Effector CD4-positive, alpha-beta T cell (primary cell): ENCODE measurements at places on chromosomes 2 and 18.

GRCh38 chr2:72988041-72988440, 70.7 kb downstream of the EMX1 start:
- no peak for DNase-seq

DNA sequence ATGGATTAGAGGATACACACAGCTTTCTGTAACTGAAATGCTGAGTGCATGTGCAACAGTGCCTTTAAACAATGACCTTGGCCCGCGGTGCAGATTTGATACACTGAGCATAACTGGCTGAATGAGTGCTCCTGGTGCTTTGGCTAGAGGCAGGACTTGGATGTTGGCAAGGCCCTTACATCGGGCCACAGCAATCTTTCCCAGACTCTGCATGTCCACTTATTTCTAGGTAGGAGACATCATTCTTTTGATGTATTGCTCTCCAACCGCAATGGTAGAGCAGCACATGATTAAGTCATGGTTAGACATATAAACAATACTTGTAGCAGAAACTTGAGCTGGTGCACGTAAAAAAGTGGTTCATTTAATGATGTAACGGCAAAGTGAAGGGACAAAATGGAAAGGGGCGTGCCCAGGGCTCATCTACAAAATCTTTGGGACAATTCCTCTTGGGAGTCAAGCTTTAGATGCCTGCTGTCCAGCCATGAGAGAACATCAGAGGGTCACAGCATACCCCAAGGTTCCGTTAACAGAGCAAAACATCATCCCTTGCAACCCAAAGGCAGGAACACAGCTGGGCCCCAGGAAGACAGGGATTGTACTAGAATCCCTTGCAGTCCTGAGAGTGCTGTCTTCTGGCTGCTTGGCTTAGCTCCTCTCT, 43.4 kb downstream of the RAB31 start:
- no peak for DNase-seq

- no peak for DNase-seq
Measured at GRCh38 chr2:210551001-210551400, 5.4 kb upstream of the CPS1 start.

- no peak for DNase-seq
Measured at GRCh38 chr2:73925853-73926492, 707 bp upstream of the DGUOK start.

- DNase-seq = no peak
Measured at GRCh38 chr18:47420130-47420529, 168.7 kb upstream of the SKOR2 start.
